ENCODE measurements at places on chromosomes 2 and 18.

- no peak for DNase-seq
These were observed 6.8 kb upstream of the CCNYL1 start for GRCh38 chr2:207704671-207705070.

DNA sequence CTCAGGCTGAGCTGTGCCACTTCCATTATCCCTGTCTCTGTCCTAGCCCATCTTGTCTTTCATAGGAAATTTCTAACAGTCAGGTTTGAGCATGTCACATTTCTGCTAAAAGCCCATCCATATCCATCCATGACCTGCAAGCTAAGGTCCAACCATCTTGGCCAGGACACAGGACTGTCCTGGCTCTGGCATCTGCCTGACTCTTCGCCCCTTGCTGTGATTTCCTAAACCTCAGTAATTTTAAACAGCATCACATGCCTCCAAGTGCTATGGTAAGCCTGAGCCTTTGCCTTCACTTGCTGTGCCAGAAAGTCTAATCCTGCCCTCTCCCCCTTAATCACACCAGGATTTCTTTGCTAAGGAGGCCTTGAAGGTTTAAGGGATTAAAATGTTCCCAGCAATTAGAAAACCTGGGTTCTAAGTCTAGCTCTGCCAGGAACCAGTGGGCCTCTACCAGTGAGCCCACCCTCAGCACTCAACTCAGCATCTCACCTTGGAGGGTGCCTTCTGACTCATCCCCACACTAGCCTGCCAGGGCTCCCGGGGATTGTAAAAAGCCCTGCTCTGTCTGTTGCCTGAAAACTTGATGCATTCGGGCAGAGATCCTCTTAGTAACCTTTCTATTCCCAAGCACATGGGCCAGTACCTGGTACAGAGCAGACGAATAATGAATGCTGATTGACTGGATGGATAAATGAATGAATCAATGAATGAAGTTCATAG lies 411.0 kb downstream of the LRATD1 start:
- no peak for DNase-seq

DNA sequence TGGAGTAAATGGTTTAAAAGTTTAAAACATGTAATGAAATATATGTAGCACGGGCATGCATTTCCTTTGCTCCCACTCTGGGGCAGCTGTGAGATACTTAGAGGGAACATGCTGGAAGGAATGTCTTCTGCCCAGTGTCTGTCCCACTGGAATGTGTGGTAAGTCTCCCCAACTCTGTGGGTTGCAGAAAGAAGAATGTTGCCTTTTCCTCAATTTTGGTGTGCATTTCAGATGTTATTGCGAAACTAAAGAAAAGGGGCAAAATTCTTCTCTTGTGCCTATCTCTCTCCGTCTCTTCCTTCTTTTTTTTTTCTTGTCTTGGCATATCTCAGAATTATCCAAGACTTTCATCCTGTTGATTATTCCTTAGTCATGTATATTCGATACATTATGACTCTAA lies 201.1 kb downstream of the SH3RF3 start:
- DNase-seq = no peak

DNA sequence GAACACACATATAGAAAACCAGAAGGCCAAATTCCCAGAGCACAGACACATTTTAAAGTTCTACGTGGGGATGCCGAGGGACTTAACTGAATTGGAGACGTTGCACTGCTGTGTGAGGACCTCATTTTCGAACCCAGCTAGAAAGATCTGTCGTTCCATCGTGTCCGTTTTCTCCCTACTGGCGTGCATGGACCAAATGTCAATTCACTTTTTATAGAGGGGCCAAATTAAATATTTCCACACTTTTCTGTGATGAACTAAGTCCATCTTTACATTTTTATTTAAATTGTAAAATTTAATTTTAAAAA lies 692 bp upstream of the TSHZ1 start:
- no peak for DNase-seq

GRCh38 chr2:193973781-193974180 lies 1683.2 kb upstream of the SLC39A10 start:
- no peak for DNase-seq

DNA sequence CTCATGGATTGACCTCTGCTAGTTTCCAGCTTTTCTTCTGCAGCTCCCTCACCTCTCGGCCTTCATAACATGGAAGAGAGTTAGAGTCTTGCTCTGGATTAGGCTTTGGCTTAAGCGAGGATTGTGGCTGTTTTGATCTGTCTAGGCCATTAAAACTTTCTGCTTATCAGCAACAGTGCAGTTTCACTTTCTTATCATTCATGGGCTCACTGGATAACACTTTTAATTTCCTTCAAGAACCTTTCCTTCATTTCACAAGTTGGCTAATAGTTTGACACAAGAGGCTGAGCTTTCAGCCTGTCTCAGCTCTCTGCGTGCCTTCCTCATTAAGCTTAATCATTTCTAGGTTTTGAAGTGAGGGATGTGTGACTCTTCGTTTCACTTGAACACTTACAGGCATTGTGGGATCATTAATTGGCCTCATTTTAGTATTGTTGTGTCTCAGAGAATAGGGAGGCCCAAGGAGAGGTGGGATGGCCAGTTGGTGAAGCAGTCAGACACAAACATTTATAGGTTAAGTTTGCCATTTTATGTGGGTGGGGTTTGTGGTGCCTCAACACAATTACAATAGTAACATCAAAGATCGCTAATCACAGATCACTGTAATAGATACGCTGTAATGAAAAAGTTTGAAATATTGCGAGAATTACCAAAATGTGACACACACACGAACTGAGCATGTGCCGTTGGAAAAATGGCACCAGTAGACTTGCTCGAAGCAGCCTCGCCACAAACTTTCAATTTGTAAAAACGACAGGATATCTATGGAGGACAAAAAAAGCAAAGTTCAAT lies 129.3 kb downstream of the ZNF236 start:
- no peak for DNase-seq

DNA sequence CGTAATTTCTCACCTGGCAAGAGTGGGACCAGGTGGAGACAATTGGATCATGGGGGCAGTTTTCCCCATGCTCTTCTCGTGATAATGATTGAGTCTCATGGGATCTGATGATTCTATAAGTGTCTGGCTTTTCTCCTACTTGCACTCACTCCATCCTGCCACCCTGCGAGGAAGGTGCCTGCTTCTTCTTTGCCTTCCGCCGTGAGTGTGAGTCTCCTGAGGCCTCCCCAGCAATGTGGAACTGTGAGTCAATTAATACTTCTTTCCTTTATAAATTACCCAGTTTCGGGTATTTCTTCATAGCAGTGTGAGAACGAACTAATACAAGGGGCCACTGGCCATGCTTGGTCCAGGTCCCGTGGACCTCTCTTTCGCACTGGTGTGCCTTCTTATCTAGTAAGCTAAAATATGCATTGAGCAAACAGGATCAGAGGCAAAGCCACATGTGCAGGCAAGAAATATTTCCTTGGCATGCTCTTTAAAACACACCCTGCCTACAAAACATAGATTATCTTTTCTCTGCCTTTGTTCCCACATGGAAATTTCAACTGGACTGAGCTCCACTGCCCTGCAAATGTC lies 821.1 kb downstream of the TRIB2 start:
- no peak for DNase-seq

- DNase-seq = no peak
These were observed 205.1 kb upstream of the FAM98A start for GRCh38 chr2:33804155-33804554.

DNA sequence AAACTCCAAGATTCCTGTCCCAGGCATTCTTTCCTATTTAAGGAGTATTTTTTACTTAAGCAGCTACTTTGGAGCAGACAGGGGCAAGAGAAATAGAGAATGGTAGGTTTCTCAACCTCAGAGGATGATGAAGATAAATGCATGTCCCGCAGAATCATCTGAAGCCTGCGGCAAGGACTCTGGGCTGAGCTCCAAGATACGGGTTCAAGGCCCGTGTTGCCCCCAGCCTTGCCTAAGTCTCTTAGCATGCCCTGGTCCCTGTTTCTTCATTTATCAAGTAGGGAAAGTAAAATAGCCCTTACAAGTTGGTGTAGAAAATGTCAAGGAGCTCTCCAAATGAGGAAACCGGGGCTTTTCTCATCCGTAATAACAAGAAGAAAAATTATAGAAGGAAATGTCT lies 214.0 kb downstream of the KLHL29 start:
- DNase-seq = no peak

DNA sequence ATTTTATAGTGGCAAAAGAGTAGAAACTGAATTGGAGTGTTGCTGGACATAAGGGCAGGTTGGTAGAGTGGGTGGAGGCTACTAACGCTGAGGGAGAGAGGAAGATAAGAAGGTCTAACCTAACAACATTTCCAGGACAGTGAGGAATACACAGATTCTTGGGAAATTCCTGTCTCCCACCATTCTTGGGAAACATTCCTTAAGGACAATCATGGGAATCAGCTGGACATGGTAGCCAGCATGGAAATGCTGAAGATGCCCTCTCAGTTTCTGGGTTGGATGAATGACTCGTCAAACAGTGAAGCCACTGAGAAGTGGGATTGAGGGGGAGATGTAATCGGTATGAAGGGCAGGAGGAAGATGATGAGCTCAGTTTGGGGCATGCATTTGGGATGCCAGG lies 265.4 kb downstream of the AFF3 start:
- no peak for DNase-seq

DNA sequence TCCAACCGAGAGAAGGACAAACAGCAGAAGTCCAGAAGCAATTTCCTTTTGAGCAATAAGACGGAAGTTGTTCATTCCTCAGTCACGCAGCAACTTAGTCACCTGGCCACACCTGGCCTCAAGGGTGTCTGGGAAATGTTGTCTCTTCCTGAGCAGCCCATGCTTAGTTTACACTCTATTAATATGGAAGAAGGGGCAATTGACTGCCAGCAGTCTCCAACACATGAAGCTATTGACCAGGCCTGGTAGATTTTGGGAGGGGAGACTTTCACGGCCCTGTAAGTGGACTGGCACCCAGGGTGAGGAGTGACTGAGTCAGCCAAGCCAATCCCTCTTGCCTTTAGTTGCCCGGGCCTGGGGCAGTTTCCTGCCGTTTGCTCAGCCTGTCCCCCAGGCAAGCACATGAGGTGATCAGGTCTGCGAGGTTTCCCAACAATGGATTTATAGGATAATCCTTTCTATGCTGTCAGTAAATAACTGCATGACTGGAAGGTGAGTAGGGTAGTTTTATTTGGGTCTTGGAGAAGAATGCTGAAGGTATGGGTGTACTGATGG lies 43.8 kb upstream of the PPP4R1 start:
- no peak for DNase-seq

DNA sequence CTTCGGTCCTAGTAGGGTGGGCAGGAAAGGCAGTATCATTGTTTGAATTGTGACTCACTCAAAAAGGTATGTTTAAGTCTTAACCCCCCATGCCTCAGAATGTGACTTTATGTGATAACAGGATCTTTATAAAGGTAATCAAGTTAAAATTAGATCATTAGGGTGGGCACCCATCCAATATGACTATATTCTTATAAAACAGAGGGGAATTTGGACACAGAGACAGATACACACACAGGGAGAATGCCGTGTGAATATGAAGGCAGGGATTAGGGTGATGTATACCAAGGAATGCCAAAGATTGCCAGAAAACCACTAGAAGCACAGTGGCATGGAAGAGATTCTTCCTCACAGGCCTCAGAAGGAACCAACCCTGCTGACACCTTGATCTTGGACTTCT lies 281.8 kb downstream of the CLIP4 start:
- DNase-seq = no peak

- DNase-seq = no peak
These were observed 36.4 kb downstream of the TMEM182 start for GRCh38 chr2:102798181-102798580.

DNA sequence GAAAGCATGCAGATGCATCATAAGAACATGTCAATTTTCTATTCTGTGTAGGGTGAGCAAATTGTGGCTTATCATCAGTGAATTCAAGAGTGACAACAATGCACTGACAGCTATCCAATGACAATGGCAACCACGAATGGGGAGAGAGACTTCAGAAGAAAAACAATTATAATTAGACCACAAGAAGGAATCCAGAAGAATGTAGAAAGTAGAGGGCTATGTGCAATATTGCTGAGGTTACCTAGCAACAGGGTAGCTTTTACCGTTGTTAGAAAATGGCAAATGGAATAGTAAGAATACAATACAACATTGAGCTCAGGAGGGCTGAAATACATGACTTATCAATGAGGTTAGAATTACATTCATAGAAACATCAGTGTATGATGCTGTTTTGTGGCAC lies 71.1 kb upstream of the SESTD1 start:
- DNase-seq = no peak

GRCh38 chr2:171513719-171514160 lies 8.5 kb upstream of the CYBRD1 start:
- no peak for DNase-seq

DNA sequence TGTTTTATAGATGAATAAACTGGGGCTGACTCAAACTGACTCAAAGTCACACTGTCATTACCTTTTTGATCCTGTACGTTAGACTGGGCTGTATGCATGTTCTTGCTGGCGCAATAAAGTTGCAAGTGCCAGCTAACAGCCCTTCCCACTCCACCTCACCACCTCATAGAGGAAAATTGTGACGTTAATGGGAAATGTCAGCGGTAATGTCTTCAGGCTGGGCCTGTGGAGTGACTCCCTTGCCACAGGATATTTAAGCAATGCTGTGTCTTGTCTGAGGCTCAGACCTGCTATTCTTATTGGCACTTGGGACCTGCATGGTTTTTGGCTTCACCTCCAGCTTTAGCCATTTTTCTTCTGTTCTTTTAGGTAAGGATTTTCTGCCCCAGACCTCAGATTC lies 25.2 kb upstream of the CASP10 start:
- peak; percentile 20 for DNase-seq

DNA sequence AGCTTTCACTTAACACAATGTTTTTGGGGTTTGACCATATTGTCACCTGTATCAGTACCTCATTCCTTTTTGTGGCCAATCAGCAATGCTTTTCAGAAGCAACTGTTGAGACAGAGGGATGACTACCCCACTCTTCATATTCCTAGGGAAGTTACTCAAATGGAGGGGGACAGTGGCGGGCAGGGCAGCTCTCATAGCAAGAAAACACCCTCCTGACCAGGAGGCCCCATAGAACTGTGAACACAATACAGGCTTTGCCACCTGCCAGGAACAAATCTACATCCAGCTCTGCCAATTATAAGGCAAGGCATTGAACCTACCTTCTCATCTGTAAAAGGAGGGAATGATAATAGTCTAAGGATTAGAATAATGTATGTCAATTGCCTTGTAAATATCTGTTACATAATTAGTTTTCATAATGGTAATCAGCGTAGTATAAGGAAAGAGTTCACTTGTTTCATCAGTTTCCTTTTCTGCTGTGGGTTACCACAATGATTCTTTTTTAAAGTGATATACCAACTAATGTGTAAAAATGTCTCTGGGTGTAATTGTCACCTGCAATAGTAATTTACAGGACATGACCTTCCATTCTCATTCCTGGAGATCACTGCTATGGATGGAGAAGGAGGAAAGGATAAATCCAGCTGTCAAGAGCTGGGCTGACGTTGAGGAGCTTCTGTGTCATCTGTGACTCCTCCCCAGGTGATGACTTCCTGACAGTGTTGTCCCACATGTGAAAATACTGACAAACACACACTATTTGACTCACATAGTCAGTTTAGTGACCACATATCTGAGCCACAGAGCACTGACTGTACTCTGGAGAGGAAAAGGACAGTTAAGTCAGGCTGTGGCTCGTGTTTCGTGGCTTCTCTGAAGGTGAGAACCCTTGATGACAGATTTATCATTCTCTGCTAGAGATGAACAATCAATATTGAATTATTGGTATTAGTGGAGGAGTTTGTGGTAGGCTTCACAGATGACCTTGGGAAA lies 13.5 kb downstream of the ALPK2 start:
- DNase-seq = peak; percentile 83

Measured in CD4-positive, alpha-beta T cell treated with Interferon alpha-2 for 1 hour (primary cell).